Ascending aorta (tissue), 2 donors: ENCODE measurements at places on chromosomes 5 and 9.

DNA sequence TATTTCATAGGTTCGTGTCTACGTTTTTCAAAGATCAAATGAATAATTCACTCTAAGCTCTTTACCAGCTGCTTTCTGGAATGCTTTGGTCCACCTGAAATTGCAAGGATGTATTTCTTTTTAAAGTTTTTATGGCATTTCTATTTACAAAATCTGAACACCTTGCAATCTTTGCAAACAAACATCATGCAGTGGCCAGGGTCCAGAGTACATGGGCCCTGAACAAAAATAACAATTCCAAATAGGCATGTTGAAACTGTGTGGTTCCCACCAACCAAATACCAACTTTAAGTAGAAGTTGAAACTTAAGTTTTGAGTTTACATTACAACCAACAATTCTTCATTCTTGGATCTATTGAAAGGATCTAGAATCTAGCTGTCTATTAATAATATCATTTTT is 180.1 kb upstream of the FTMT start:
- DNase-seq, result no peak

GRCh38 chr5:78050888-78051287 is 243.6 kb downstream of the AP3B1 start:
- DNase-seq, result no peak

GRCh38 chr5:88695232-88695631 is 187.8 kb downstream of the MEF2C start:
- no peak for DNase-seq

DNA sequence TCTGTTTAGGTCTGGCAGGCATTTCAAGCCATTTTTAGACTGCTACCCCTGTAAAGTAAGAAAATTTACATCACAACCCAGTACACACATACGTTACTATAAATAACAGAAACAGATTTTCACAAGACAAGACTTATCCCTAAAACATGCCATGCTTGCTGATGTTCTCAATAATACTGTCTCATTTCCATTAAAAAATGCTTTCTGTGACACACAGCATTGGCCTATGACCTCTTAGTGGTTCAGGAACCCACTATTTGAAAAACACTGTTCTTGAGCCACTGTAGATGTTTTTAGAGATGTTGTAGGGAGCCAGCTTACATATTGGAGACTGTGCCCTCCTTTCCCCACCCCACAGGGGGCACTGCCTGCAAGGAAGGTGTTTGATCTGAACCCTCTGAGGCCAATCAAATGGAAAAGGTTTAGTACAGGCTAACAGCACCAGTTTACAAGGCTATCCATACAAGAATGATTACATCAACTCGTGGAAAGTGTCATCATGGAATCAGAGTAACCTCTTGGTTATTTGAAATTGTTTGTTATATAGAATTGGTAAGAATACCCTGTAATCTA is 30.8 kb downstream of the ZSWIM6 start:
- DNase-seq, result no peak

- DNase-seq, result no peak
These were observed 218.0 kb upstream of the C9orf72 start for GRCh38 chr9:27791311-27791710.

- no peak for DNase-seq
These were observed 51.2 kb upstream of the TRIM32 start for GRCh38 chr9:116635908-116636307.
